Mesenchymal stem cell (in vitro differentiated cells and primary cell): ENCODE measurements at places on chromosomes 7 and 10.
A peak's percentile ranks its signal among the peaks of the same experiment; 100 is the strongest.

GRCh38 chr7:20301311-20301939, 29.3 kb upstream of the ITGB8 start:
- peak; percentile 52 for DNase-seq

DNA sequence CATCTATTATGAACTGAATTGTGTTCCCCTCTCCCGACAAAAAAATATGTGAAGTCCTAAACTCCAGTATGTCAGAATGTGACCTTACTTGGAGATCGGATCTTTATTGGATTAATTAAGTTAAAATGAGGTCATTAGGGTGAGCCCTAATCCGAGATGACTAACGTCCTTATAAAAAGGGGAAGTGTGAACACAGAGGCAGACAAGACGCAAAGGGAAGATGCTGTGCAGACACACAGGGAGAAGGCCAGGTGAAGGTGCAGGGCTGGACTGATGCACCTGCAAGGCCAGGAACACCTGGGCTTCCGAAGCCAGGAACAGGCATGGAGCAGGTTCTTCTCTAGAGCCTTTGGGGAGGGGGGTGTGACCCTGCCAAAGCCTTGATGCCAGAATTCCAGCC, 187.8 kb downstream of the PARD3 start:
- DNase-seq, result no peak

DNA sequence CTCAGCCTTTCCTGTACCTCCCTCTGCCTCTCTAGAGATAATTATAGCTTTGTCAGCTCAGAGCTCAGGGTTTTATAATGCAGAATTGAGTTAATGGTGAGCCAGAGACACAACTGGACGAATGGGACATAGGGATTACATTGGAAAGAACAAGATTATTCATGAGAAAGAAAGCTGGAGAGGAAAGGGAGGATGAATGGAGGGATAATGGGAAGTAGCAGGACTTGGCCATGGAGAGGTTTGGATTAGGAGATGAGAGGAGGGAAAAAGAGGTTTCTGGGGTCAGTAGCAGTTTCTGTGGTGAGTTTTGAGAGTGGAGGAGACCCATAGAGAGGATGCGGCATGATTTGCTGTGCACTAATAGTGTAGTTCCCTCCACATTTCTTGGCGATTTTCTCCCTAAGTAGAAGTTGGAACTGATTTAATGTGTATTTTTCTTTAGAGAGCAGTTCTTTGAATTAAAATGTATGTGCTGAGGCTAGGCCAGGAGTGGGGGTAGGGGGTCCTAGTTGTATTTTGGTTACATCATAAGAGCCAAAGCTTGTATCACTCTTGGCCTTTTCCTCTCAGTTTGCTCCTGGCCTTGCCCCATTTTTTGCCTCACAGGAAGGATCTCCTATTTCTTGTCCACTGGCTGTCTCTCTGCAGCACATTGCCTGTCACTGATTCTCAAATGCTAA, 107.4 kb downstream of the MKX start:
- no peak for DNase-seq

GRCh38 chr7:121810831-121811672, 61.9 kb upstream of the PTPRZ1 start:
- DNase-seq, result no peak

DNA sequence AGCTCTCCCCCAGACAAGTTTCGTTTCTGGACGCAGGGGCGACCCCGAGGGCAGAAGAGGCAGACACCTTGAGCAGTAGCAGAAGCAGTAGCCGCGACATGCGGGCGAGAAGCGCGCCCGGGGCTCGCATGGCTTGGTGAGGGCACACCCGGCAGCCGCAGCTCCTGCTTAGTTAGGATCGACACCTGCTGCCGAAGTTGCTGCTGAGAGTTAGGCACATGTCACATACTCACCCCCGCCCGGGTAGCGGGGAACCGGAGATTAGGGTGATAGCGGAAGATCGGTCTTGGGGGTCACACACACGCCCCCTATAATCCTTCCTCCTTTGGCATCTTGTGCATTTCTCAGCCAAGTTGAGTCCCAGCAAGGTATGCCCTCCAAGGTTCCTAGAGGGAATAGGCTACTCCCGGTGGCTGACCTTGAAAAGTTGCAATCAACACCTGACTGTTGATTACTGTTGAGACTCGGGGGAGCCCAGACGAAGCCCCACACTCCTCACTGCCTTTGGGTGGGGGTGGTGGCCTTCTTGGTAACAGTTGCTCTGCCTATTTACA, 668 bp downstream of the GPR37 start:
- DNase-seq, result no peak

DNA sequence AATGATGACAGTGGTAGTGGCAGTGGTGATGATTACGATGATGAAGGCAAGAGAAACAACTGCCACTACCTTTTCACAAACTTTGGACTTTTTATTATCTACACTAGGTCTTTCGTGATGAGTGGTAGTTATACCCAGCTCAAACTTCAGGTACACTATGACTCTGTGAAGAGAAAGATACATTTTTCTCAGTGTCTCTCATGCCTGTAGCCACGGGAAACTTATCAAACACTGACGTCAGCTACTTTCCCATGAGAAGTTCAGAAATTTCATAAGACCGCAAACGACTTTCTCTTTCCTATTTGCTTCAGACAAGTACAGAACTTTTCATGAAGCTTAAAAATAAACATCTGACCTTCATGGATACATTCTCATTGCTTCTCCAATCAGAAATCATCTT, 57.0 kb downstream of the CALD1 start:
- peak; percentile 94 for DNase-seq

DNA sequence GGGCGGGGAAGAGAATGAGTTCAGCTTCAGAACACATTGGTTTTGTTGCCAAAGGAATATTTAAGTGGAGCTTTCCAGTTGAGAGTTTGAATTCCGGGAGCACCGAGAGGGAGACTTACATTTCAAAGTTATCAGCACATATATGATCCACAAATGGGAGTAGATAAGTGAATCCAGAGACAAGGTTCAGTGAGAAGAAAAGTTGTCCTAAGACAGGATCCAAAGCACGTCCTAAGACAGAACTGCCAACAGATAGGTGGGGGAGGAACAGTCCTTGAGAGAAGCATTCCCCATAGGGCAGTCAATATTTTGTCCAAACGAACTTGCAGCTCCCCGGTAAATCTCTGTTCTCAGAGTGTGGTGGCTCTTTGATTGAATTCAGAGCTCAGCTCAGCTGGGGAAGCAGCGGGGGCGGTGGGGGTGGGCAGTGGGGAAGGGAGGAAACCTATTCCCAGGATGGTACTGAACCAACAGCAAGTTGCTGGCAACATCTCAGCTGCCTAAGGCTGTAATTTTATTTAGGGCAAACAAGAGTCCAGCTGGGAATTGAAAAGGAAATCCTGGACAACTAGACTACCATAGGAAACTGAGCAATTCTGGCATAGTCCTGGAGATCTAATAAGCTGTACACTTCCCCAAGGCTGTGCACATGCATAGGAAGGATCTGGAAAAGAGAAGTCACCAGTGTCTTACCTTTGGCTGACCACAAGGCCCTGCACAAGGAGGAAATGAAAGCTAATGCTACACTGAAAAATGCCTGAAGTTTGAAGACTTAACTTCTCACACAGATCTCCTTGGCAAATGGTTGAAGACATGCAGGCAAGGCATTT, 94.2 kb upstream of the CXCL12 start:
- DNase-seq, result no peak

- peak; percentile 88 for DNase-seq
Measured at GRCh38 chr10:13299437-13300287, at the start of gene PHYH. Gene PHYH (minus strand): TSS chr10:13300064. CDS start chr10:13300042, 22 bp downstream.

DNA sequence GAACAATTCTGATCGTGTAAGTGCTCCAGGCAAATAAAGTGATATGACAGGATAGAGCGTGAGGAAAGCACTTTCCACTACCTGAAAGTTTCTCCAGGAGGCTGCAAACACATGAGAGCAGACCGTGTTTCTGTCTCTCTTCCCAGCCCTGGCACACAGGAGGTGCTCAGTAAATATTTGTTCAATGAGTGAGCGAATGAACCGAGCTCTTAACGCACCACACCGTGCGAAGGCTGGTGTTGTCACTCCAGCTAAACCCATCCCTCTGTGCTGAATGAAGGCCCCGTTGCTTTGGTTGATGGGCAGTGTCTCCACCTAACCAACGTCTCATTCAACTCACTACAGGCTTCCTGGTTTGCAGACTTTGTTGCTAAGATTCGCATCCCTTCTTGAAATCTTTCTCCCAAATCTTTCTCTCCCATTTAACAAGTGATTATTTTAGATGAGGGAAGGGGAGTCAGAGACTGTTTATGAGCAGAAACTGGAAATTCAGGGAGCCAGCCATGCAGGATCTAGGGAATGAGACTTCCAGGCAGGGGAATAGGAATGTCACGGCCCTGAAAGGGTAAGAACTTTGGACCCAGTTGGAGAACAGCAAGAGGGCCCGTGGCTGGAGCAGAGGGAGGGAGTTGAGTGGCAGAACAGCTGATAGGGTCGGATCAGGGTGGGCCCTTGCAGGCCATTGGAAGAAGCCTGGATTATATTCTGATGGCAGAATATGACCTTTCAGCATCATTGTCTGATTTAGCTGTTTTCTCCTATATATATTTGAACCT, 282.6 kb downstream of the CAMK1D start:
- DNase-seq, result no peak

DNA sequence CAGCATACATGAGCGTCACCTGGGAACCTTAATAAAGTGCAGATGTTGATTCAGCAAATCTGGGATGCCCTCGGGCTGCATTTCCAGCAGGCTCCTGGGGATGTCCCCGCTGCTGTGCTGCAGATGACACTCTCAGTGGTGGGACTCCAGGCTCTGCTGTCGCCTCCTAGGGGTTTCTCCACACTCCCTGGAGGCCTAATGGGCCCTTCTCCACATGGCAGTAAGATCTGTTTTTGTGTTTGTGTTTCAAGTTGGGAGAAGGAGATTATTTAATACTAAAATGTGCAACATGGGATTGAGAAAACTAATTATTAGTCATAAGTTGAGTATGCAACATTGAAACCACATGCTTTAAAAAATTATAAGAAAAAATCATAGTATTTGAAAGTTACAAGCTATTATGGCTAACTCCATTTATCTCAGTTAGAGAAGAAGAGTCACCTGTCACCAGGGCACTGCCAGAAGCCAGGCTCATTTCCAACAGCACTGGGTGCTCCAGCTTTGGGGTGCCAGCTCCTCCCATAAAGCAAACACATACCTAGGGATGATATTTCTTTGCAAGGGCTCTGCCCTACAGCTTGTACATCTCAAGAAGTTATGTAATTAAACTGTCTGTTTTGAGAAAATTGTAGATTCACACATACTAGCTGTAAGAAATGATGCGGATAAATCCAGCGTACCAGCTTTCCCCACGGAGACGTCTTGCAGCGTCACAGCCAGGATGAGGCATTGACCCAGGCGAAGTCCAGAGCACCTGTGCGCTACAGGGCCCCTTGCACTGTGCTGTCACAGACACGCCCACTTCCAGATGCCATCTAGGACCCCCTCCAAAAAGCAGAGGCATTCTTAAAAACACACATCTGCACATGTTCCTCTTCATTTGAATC, 106.4 kb downstream of the EGFR start:
- DNase-seq, result no peak

DNA sequence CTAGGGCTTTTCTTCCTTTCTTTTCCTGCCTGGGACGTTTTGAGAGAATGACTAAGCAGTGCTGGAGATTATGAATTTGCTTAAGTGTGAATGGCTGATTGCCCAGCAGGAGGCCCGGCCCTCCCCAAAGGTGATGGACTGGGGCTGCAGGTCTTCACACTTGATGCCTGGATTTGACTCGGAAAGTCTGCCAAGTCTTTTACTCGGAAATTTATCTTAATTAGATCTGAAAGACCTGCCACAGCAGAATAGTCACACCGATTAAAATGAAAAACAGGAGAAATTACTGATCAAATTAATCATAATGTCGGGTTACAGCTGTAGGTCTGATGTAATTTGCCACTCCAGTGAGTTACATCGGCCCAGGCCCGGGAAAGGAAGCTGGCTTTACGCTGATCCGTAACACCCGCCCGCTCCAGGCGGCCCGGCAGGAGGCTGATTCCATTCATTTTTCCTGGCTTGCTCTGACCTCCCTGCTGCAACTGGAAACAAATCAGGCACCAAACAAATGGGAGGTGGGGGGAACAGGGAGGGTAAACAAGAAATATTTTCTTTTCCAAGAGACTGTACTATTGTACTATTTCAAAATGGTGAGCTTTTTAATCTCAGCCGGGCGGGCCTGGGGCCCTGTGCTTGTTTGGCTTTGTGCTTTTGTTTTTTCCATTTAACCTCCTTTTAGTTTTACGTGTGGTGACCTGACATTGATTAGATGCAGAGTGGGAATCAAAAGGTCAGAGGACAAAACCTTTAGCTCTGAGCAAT, 212.4 kb upstream of the YAE1 start:
- DNase-seq, result peak; percentile 60

DNA sequence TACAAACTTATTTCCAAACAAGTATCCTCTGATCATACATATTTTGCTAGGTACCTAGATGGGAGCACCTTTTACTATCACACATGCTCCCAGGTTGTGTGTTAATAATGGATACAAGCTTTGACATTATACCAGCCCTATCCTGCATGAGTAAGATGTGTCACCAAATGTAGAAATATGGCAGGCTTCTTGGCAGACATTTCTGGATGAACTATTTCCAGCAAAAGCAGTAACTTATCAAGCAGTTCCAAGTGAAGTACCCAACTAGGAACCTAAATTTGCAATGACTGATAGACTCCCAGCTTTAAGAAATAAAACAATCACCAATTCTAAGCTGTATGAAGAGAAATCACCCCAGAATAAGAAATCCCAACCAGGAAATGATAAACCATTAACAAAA, 103.7 kb upstream of the TMEM72 start:
- no peak for DNase-seq

- no peak for DNase-seq
Measured at GRCh38 chr7:26533217-26533616, 241.6 kb downstream of the SNX10 start.

DNA sequence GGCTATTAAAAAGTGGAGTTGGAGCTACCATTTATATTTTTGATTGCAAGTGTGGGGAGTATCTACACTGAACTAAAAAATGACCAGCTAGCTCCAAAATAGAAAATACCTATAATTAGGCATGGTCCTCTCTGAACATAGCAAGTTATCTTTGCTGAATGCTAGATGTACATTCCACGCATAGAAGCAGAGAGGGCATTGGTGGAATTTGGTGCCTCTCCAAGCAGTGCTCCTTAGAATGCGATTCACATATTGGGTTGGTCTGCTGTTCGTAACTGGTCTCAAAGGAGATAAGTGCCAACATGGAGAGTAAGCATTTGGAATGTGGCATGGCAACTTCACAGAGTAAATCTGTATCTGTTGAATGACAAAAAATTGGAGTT, 196.2 kb downstream of the PTN start:
- no peak for DNase-seq

DNA sequence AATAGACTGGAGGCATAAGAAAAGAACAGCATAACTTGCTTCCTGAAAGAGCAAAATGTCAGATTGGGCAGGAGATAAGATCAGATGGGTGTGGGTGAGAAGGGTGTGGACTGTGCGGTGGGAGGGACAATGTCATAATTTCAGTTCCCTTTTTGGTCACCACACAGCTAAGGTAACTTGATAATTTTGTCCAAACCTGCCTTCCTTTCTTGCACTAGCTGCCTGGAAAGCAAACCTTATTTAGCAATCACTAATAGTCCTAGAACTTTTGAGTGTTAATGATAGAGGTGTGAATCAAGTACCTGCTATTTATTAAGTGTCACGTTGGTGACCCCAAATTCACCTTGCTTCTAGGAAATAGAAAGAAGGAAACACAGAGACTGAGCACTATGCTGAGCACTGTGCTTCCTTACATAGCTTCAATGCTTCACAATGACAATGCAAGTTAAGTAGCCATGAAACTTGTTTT, 72.4 kb upstream of the SP4 start:
- DNase-seq, result no peak
